ENCODE measurements at places on chromosomes 5 and 9. TPM values are rescaled to one million over a fixed set of nuclear protein-coding genes. Genes with fewer than 3 reads are reported as not detected.

DNA sequence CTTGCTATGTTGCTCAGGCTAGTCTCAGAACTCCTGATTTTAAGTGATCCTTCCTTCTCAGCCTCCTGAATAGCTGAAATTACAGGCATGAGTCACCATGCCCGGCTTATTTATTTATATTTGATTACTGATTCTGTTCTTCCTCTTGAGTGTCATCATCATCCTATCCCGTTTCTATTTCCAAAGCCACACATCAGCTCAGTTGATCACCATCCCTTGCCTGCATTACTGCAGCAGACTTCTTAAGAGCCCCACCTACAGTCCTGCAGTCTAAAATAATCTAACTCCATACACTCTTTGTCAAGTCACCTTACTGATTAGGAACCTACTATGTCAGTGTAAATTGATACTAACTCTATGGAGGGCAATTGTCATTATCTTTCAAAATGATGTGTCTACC is 138.9 kb upstream of the RAI14 start:
- no peak for DNase-seq

DNA sequence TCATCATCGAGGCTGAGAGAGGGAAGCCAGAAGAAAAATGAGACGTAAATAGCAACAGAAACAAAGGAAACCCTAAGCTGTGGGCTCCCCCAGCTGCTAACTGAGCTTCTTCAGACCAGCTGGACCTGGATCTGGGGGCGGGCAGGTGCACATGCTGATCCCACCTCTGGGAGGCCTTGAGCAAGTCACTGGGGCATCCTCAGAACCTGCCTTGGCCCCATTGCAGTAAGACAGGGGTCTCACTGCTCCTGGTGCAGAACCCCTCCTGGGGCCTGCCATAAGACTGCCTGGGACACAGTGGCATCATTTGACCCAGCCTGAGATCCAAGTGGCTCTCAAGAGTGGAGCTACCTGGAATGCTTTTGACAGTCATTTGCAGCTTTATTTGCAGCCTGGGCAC is 77.4 kb downstream of the PHF2 start:
- peak; percentile 0 for DNase-seq

DNA sequence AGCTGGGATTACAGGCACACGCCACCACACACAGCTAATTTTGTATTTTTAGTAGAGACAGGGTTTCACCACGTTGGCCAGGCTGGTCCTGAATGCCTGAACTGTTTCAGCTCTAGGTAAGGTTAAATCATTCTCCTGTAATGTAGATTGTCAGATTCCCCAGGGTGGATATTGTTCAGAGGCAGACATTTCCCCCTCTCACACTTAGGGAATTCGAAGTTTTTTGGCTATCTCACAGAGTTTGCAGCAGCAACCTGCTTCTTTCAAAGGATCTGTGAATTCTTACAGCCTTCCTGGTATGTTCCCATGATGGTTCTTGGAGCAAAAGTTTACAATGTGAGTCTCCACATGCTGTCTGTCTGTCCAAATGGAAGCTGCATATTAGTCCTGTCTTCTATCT is 15.6 kb upstream of the DIRAS2 start:
- DNase-seq: no peak

GRCh38 chr9:82419696-82420486 is 431.3 kb downstream of the SPATA31D1 start:
- no peak for DNase-seq

DNA sequence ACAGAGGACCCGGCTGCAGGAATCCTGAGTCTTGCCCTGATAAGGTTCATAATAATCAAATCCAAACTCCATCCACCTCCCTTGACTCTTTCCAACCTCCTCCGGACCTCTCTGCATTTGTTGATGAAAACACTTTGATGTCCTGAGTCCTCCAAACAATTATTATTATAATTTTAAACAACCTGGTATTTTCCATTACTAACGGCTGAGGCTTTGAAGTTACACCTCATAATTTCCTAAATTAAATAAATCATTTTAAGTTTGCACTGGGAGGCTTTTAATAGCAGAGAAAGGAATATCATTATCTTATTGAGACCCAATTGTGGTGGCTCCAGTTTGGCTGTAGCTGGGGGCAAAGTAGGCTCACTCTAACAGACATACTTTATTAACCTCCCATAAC is 9.5 kb downstream of the MSX2 start:
- no peak for DNase-seq

Gene ARL14EPL
- total RNA-seq: not detected

Gene FBP2
- not detected for total RNA-seq

Data from thyroid gland (tissue), 4 donors.